T47D (cell line): ENCODE measurements at places on chromosomes 2 and 18.
A peak's percentile ranks its signal among the peaks of the same experiment; 100 is the strongest.

DNA sequence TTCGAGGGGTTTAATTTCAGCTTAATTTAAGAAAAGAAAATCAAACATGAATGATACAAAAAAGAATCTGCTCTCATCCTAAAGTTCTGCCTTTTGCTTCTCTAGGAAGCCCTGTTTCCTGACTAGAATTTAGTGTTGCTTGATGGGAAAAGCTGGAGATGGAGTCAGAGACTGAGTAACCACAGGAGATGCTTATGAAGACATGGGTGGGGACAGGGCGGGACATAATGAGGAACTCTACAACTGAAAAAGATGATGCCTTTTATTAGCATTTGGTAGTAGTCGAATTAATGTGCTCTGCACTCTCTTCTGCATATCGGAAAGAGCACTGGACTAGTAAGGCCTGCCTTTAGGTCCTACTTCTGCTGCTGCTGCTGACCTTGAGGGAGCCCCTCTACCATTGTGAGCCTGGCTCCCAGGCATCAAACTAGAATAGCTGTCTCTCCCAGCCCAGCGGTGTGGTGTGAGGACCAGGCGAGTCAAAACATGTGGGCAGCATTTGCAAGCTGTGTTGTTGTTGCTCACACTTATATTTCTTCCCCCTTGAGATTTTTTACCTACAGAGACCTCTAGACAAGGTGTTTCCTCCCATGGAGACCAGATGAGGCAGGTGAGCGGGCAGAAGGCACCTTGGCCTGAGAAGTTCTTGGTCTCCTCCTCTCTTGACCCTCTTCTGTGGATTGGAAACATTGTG lies 61.5 kb downstream of the INPP4A start:
- DNase-seq, result no peak

DNA sequence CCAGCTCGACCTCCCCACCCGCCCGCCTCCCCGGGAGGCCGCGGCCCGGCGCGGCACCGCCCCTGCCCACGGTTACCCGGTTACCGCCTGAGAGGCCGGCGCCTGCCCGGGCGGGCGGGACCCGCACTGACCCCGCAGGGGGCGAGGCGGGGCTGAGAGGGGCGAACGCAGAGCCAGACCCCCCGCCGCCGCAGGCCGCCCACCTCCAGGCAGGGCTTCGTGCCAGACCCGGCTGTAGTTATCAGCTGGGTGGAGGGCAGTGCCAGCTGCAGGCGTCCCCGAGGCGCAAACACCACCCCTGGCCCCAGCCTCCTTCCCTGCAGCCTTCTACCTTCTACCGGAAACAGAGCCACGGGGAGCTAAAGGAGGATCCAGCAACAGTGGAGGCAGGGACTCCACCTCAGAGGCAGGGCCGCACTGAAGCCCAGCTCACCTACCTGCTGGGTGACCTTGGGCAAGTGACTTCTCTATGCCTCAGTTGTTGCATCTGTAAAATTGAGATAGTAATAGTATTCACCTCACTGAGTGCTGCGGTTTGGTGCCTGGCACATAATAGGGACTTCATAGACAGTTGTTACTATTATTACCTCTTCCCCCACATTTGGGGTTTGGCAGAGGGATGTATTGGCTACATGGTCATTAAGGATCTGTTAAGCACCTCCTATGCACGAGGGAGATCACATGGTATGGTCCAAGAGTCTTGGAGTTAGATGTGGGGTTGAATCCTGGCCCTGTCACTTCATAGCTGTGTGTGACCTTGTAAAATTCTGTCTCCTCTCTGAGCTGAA lies 231.6 kb upstream of the SMAD2 start:
- no peak for DNase-seq

GRCh38 chr2:106642679-106643078 lies 155.5 kb downstream of the CD8B2 start:
- no peak for DNase-seq

DNA sequence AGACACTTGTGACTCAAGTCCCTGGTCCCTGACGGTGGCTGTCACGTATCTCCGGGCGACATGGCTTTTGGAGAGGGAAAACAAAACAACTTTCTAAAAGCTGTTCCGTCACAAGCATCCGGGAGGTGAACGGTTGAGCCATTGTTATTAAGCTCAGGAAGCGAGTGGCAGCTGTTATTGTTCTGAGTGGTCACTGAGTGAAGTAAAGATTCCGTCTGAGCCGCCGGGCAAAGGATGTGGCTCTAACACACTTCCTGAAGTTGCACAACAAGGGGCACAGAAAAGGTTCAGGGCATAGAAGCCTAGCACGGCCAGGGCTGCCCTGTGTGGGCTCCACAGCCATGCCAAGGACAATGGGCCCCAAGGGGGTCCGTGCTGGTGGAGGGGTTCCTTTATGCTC lies 24.3 kb downstream of the INPP5D start:
- DNase-seq, result no peak

- no peak for DNase-seq
Observed at GRCh38 chr2:17471979-17472378, 46.3 kb downstream of the RAD51AP2 start.

- no peak for DNase-seq
Observed at GRCh38 chr2:135471106-135471505, 59.9 kb downstream of the ZRANB3 start.

- DNase-seq, result no peak
Observed at GRCh38 chr2:3631851-3632659, 25.9 kb upstream of the ALLC start.

DNA sequence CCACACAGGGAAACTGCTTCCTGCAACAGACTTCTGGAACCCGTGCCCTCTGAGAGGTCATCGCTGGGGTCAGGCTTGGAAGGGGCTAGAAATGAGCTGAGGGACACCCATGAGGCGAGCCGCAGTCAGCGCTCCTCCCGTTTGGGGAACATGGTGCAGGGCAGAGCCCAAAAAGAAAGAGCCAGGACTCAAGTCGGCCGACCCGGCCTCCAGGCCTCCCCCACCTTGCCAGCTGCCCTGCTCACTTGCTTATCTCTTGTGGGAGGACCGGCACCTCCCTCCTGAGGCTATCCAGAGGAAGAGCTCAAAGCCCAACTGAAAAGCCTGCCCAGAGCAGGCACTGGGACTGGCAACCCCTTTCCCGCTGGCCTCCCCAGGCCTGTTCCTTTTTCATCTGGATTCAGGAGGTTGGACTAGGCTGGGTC lies 43.6 kb downstream of the SCTR start:
- no peak for DNase-seq

- DNase-seq, result no peak
Observed at GRCh38 chr2:152464851-152465470, 130.0 kb downstream of the FMNL2 start.

DNA sequence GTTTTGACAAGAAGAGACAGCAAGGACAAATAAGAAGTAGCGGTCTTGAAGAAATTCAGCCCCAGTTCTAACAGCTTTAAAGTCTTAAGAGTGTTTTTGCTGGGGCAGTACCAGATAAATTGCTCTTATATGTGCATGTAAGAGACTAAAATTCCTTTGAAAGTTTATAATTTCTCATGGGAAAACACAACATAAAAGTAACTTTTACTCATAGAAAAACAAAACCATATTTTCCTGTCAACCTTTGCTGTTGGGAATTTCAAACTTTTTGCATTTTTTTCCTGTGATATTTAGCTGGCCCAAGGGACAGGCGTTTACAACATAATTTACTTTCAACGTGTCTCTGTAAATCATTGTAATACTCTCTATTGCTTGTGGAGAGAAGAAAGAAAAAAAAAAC lies 767.8 kb upstream of the ZEB2 start:
- no peak for DNase-seq

DNA sequence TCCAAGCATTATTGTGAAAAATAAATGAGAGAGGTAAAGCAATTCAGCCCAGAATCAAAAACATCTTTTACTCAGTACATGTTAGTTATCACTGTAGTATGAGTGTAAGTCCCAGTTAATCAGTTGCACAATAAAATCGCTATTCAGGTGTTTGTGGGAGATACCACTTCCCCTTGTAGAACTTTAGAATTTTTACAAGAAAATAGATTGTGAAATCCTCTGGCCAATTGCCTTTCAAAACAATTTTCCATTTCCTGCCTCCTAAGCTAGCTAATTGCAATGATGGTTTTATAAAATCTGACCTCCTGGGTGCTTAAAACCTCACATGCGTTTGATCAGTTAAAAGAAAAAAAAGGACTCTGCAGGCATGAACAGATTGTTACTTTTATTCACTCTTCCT lies 332.5 kb downstream of the PID1 start:
- DNase-seq, result no peak

- no peak for DNase-seq
Observed at GRCh38 chr2:2574401-2575180, 243.5 kb upstream of the MYT1L start.

DNA sequence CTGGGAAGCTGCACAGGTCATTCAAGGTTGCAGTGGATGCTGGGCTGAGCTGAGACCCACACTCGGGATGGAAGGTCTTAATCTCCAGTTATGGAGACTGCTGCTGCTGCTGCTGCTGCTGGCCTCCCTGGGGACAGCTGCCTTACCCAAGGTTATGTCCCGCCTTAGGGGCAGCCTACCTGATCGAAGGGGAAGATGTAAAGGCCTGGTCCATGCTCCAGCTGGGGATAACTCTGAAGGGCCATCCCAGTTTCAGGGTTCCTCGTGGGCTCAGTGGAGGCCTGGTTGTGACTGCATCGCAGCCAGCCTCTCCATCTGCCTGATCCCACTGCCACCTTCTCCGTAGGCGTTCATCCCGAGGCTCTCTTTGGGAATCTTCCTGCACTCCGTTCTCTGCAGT lies 33.0 kb downstream of the RHOB start:
- DNase-seq, result no peak

DNA sequence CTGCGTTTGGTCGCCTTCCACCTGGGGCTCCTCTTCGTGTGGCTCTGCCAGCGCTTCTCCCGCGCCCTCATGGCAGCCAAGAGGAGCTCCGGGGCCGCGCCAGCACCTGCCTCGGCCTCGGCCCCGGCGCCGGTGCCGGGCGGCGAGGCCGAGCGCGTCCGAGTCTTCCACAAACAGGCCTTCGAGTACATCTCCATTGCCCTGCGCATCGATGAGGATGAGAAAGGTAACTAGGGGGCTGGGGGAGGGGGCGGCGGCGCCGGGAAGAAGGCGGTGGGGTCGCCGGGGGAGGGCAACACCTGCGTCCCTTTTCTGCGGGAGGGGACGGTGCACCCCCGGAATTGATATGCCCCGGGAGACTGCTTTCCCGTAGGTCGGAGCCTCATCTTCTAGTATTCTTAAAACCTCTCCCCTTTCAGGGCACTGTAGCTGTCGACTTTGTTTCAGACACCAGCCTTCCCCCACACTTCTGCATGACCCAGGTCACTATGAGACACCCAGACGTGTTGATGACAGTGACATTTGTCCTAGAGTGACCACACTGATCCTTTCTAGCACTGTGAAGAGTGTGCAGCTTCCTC lies 755 bp downstream of the SPAST start:
- peak; percentile 3 for DNase-seq

GRCh38 chr18:12074736-12075135 lies 18.9 kb upstream of the ANKRD62 start:
- DNase-seq, result no peak

- no peak for DNase-seq
Observed at GRCh38 chr18:31950583-31950982, 7.7 kb upstream of the TRAPPC8 start.

- no peak for DNase-seq
Observed at GRCh38 chr18:45571195-45571594, 44.1 kb upstream of the SLC14A2 start.

DNA sequence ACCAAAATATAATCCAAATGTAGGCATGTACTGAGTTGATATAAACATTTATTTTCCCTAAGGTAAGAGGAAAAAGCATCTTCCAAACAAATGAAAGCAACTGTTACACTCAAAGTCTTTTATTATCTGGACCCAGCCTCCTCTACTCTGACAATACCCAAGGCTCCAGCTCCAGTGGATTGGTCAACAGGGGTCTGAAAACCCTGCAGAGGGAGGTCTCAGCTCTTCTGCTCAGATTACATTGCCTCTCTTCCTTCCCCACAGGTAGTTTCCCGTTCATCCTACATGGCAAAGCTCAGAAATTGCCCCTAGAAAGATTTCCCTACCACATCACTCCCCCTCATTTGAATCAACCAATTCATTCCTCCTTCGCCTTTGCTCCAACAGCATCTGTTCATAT lies 457.0 kb downstream of the METTL4 start:
- DNase-seq, result no peak

DNA sequence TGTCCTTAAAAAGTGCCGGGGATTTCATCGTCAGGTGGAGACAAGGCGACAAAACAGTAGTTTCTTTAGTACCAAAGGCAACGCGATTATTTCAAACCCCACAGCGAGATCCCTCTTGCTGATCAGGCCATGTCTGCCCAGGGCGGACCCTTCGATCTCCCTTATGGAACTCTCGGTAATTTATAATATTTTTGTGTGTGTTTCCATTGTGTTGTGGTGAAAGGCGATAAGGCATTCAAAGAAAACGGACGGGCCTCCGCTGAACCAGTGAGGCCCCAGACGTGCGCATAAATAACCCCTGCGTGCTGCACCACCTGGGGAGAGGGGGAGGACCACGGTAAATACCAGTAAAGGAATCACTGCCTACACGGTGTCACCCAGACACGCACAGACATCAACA lies 1.4 kb upstream of the GAD1 start:
- no peak for DNase-seq

DNA sequence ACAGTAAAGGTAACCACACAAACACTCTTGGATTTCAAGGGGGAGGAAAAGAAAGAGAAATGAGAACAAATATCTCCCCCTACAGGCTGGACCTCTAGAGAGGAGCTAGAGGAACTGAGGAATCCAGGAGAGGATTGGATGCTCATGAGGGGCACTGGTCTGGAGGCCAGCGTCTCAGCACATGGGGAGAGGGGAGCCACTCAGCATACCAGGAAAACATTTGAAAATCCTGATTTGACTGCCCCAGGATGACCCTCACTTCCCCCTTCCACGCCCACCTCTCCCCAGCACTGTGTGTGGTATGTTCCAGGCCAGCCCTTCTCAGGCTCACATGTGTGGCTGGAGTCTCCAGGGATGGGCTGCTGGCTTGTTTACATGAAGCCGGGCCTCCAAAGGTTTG lies 396.8 kb upstream of the ID2 start:
- no peak for DNase-seq

GRCh38 chr2:223442847-223443246 lies 159.3 kb downstream of the SCG2 start:
- no peak for DNase-seq

DNA sequence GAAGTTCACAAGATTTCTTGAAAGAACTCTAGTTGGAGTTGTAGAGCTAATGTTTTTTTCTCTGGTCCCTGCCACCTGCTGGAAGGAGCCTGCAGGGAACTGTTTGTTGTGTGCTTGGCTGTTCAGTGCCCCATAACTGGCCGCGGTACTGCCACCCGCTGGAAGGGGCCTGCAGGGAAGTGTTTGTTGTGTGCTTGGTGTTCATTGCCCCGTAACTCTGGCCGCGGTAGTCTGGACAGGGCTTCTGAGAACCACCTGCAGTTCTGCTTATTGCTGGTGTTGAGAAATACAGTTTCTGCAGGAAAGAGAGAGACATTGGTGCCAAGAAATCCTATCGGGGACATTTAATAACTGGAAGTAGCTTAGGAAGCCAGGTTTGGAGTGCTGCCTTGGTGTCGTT lies 58.1 kb downstream of the AGAP1 start:
- DNase-seq, result peak; percentile 84

GRCh38 chr2:1378456-1379150 lies 34.7 kb upstream of the TPO start:
- no peak for DNase-seq

GRCh38 chr2:203683932-203684556 lies 22.4 kb upstream of the CD28 start:
- DNase-seq, result no peak
